ENCODE measurements at places on chromosomes 11 and 22.

GRCh38 chr11:128551611-128552335 lies 35.6 kb downstream of the ETS1 start:
- DNase-seq, result no peak

DNA sequence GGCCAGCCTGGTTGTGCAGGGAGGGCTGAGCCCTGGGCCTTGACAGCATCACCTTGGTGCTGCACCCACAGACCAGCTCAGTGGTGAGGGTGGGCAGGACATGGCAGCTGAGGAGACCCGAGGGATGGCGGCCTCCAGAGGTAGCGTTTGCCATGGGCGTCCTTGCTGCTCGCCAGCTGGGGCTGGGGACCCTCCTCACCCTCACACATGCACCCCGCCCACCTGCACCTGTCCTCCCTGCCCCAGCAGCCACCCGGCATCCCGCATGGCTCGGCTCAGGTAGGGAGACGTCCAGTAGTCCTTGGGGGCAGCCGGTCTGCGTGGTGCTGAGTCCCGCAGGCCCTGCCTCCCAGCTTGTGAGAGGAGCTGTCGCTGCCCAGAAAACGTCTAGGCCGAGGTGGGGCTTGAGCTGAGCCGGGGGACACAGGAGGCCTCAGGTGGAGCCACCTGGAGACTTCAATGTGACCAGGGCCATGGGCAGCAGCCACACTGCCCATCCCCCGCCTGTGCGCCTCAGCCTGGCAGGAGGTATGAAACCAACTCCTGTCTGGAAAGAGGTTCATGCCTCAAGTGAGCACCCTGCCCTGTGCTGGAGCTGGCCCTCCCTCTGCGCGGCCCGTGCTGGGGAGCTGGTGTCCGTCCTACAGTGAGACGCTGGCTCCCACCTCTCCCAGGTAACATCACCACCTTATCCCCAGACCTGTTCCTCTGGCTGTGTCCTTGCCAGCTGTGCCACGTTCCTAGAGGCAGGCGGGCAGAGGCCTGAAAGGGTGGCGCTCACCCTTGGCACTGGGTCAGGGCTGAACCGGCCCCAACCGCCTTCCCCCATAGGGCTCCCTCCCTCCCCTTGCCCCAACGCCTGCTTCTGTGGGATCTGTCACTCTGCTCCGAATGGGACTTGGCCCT lies 3.3 kb upstream of the TRABD start:
- DNase-seq, result no peak

DNA sequence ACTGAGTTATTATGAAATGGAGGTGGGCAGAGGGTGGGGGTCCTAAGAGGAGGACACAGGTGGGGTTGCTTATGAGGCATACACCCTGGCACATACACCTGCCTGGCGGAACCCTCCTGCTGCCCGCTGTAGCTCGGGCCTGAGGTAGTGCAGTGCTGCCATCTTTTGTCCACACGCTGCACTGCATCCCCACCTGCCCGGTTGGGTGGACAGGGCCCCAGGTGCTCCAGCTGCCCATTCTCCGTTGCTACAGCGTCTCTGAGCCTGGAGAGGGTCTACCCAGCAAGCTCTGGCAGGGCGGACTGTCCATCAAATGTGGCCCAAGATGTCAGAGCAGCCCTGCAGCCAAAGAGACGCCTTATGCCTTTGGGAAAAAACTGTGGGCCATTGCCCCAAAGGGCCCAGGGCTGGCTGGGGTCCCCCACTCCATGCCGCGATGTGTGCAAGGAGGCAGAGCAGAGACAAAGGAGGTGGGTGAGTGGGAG lies 131.2 kb downstream of the BUD13 start:
- peak; percentile 14 for DNase-seq

- no peak for DNase-seq
Measured at GRCh38 chr22:24384131-24384530, 43.3 kb upstream of the ADORA2A start.

DNA sequence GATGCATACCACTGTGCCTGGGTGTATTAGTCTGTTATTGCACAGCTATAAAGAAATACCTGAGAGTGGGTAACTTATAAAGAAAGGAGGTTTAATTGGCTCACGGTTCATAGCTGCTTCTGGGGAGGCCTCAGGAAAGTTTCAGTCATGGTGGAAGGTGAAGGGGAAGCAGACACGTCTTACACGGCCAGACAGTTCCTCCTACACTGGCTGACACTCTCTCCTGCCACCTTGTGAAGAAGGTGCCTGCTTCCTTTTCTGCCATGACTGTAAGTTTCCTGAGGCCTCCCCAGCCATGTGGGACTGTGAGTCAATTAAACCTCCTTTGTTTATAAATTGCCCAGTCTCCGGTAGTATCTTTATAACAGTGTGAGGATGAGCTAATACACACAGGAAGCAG lies 33.6 kb upstream of the CD81 start:
- no peak for DNase-seq

DNA sequence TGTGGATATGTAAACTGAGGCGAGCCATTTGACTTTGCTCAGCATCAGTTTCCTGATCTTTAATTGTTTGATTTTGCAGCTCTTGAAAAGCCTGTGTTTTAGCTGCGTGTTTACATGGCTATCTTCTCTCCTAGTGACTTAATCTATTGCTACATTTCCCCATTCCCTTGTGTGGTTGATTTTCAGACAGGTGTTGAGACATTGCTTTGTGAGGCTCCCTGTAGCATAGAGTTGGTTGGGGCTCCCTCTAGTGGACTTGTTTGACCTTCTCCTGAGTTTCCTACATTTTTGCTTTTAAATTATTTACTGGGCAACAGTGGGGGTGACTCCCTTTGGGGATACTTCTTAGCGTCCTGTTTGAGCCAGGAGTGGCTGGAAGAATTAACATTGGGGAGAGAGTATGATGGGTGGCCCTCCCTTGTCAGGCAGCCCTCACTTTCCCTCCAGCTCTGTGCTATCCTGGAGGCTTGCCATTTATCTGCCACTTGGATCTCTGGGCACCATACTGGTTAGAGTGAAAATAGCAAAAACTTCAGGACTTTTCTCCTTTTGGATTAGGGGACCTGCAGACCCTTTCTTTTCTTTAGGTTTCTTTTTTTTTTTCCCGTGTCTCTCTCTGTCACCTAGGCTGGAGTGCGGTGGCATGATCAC lies 9.2 kb upstream of the CBL start:
- DNase-seq, result peak; percentile 71

GRCh38 chr22:25402501-25403283 lies 161.8 kb upstream of the GRK3 start:
- peak; percentile 35 for DNase-seq

DNA sequence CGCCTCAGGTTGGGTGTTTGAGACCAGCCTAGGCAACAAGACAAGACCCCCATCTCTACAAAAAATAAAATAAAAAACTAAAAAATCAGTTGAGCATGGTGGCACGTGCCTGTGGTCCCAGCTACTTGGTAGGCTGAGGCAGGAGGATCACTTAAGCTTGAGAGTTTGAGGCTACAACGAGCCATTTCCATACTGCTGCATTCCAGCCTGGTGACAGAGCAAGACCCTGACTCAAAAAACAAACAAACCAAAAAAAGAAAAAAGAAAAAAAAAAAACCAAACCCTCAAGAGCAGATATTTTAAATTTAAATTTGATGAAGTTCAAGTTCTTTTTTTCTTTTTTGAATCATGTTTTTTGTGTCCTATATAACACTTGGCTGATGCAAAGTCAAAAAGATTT lies 7.2 kb upstream of the CCDC83 start:
- no peak for DNase-seq

DNA sequence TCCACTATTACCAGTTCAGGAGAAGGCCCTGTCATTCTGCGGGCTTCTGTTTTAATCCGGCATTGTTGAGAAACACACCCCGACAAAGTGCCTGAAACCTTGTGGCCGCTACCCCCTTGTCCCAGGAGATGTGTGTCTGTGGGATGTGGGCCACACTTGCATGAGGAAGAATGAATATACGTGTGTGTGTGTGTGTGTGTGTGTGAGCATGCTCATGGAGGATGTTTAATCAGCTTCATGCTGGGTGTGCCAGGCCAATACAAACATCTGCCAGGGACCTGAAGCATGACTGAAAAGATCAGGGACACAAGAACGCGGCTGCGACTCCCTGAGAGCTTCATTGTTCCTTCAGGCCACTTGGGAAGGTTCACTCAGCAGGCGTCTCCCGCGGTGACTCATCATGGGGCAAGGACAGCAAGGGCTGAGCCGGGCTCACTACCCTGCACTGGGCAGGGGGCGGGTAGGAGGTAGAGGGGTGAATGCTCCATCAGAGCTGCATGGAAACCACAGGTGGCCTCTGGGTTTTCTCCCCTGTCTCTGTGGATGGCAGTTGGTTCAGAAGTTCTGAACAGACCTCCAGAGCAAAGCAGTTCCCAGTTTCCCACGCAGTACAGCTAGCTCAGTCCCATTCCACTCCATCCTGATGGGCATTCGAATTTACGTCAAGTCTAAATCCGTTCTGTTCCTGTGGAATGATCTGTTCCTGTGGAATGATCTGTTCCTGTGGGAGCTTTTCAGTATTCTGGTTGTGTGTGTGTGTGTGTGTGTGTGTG lies 7.0 kb upstream of the MALAT1 start:
- DNase-seq, result no peak

GRCh38 chr11:113764527-113765219 lies 8.8 kb downstream of the ZW10 start:
- DNase-seq, result no peak

DNA sequence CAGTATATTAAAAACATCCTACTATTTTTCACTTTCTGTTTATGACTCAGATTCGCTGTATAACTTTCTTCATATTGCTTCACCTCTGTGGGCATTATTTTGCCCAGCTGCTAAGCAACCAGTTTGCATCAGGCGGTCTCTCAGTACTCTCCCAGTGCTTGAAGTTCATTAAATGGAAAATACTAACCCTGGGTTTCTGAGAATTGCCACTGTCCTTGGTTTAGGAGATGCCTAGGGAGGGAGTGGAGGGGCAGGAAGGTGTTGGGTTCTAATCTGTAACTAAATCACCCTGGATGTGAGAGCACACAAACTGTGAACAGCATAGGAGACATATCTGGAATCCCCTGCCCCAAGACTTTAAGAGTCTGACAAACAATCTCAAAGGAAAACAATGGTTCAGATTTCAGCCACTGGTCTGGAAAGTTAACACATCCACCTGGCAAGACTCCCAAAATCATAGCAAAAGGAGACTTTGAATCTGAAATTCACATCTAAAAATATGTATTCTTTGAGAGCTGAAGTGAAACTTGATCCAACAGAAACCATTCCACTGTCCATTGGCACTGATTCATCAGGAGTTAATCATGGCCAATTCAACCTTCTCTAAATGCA lies 540.0 kb downstream of the SOX6 start:
- no peak for DNase-seq

GRCh38 chr11:14380947-14381561 lies 22.1 kb upstream of the RRAS2 start:
- DNase-seq, result no peak

- DNase-seq, result no peak
Measured at GRCh38 chr11:17687946-17688670, 31.3 kb upstream of the MYOD1 start.

- DNase-seq, result no peak
Measured at GRCh38 chr22:44293876-44294275, 18.9 kb downstream of the SHISAL1 start.

DNA sequence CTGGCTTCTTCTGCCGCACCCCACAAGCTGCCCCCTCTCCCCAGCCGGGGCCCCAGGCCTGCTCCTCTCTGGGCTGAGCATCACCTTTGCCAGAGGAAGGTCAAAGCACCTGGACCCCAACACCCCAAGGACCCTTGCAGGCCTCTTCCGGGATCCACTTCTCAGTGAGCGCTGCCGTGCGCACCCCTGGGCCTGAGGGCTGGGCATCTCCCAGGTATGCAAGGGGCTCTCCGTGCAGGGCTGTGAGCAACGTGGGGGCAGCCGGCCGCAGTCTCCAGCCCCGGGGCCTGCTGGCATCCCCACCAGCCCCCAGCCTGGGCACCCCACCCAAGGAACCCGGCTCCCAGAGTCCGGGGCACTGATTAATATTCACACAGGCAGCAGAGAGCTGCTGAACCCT lies 64.0 kb downstream of the BRD1 start:
- no peak for DNase-seq

GRCh38 chr11:119509969-119510401 lies 87.0 kb upstream of the THY1 start:
- DNase-seq, result peak; percentile 39

DNA sequence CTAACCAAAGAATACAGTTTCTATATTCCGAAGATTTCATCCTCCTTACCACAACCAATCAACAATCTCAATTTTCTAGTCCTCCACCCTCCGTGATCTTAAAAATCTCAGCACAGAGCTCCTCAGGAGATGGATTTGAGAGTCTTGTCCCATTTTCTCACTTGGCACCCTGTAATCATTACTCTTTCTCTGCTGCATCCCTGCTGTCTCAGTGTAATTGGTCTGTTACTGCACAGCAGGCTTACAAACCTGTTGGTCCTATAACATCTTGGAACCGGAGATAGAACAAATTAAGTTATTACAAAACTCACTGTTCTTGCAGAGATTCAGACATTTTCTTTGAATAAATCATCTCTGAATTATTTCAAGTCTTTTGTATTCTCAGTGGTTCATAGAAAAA lies 1227.2 kb downstream of the JRKL start:
- DNase-seq, result no peak

GRCh38 chr22:17477391-17477833 lies 85.9 kb upstream of the SLC25A18 start:
- no peak for DNase-seq

DNA sequence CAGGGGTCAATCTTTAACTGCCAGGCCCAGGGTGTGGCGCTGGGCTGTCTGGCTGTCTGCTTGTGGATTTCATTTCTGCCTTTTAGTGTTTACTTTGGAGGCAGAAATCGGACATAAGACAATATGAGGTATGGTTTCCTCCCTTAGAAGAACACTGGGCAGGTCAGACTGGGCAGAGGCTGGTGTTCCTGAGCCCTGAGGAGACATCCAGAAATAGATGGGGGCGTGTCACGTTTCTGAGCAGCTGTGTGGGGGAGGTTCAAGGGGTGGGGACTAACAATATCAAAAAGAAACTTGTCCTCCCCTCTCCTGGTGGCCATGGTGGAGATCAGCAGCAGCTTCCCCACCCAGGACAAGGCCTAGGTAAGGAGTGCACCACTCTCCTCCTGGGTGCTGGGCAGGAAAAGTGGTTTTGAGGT lies at the start of gene ART1:
Gene ART1, plus strand, starts transcription at position 312 of the 419 bp plus-strand sequence. CDS start 14,086 bp downstream, outside the sequence.
- no peak for DNase-seq

DNA sequence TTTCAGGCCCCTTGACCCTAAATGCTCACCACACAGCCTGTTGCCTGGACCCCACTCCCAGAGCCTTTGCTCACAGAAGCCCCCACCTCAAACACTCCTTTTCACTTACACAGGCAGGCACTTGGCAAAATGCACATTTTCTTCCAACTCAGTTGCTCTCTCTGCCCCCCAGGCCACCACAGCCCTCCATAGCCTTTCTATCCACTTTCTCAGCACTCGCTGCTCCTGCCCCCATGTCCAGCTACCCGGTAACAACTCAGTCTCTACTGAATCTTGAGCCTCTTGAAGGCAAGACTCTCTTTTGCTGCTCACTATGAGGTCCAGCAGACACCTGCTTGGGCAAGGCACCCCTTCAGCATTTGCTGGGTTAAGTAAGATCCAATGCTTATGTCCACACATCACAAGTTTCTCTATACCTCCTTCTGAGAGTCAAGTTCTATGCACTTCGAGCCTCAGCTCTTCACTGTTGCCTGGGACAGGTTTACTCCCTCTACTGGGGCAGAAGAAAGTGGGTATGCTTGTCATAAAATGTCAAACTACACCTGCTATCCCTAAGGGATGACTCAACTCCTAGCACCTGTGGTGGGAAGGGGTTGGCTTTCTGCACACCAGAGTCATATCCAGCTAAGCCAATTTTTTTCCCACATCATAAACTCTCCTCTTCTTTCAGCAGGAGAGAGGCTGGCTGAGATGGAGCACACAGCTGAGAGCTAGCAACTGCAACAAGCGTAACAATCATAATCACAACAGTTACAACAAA lies 36.9 kb downstream of the MORC2 start:
- no peak for DNase-seq
